Left ventricle myocardium inferior (tissue), 1 donor: ENCODE measurements at places on chromosomes 13 and 19. TPM values are rescaled to one million over a fixed set of nuclear protein-coding genes. Genes with fewer than 3 reads are reported as not detected.

TICAM1 gene
- 6.1 TPM for total RNA-seq

CYP2A7 gene
- total RNA-seq = not detected

GRCh38 chr13:90238413-90238812, 1109.1 kb upstream of the MIR17HG start:
- DNase-seq = no peak

ZNF528 gene
- 16.7 TPM for total RNA-seq

DNA sequence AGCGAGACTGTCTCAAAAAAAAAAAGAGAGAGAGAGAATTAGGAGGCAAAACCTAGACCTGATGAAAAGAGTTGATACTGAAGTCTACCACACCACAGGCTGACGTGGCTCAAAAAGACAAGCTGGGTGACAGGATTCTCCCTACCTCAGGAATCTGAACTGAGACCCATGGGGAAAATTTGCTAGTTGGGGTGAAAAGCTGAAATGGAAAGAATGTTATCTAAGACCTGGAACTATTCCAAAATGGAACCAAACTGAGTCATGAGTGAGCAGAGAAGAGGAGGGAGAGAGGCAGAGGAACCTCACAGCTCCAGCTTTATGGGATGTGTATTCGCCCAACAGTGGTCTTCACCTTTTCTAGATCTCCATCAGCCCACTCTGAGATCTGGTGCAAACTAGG, 11.7 kb downstream of the SMG9 start:
- DNase-seq = no peak
